ENCODE measurements at places on chromosomes 1 and 21.

DNA sequence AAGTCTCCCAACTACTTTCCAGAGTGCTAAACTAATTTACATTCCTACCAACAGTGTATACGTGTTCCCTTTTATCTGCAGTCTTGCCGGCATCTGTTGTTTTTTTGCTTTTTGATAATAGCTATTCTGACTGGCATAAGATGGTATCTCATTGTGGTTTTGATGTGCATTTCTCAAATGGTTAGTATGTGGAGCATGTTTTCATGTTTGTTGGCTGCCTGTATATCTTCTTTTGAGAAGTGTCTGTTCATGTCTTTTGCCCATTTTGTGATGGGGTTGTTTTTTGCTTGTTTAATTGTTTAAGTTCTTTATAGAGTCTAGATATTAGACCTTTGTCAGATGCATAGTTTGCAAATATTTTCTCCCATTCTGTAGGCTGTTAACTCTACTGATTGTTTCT, 46.6 kb downstream of the MAST2 start:
- no peak for DNase-seq

- no peak for DNase-seq
Measured at GRCh38 chr1:234745276-234745675, 135.3 kb upstream of the IRF2BP2 start.

GRCh38 chr1:77051425-77051824, 167.8 kb downstream of the PIGK start:
- no peak for DNase-seq

- DNase-seq: no peak
Measured at GRCh38 chr1:62228883-62229187, 34.2 kb downstream of the L1TD1 start.

GRCh38 chr21:33492571-33492970, 1.1 kb upstream of the DNAJC28 start:
- no peak for DNase-seq

GRCh38 chr1:158809862-158810261, 21.3 kb upstream of the MNDA start:
- no peak for DNase-seq

- DNase-seq: peak; percentile 16
Measured at GRCh38 chr1:115929881-115930280, 46.4 kb upstream of the SLC22A15 start.

- peak; percentile 30 for DNase-seq
Measured at GRCh38 chr1:68470388-68470970, 20.7 kb upstream of the RPE65 start.

- DNase-seq: peak; percentile 53
Measured at GRCh38 chr1:43979528-43980254, 681 bp downstream of the B4GALT2 start.

DNA sequence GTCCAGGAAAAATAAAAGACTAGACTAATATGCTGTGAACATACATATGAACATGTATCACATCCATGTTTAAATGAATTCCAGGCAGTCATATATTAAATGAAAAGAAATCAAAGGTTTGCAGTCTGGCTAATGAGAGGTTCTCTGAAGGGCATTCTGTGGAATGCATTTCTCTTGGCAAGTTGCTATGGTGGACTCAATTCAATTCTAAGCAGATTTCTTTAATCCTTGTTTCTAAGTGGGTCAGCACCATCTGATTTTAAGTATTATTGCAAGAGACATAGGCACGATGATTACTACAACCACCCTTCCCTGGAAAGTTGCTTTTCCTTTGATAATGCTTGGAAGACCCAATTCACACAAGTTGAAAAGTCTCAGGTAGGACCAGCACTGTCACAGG, 23.9 kb upstream of the ABCA4 start:
- DNase-seq: no peak

DNA sequence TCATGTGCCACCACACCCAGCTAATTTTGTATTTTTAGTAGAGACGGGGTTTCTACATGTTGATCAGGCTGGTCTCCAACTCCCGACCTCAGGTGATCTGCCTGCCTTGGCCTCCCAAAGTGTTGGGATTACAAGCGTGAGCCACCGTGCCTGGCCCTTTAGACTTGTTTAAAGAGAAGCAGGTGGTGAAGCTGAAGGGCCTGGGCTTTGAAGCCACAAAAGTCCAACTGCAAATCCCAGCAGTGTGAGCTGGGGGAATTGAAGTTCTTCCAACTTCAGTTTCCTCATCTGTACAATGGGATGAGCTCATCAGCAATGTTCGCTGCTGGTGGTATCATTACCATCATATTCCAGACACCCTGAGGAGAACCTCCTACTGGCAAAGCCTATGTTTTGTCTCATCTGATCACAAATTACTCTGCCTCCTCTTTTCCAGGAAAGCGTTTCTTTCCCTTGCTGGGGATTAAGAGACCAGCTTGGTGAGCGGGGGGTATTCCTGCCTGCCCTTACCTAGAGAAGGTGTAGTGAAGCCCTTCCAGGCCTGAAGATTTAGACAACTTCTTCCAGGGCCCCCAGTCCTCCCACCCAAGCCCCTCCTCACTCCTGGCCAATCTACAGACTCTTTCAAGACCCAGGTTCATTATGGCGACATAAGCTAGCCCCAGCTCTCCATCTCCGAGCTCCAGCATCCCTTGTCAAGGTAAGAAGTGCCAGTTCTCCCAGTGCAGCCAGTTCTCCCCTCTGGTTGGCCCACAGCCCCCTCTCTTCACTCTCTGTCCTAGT, 2.4 kb upstream of the SHISA4 start:
- no peak for DNase-seq

DNA sequence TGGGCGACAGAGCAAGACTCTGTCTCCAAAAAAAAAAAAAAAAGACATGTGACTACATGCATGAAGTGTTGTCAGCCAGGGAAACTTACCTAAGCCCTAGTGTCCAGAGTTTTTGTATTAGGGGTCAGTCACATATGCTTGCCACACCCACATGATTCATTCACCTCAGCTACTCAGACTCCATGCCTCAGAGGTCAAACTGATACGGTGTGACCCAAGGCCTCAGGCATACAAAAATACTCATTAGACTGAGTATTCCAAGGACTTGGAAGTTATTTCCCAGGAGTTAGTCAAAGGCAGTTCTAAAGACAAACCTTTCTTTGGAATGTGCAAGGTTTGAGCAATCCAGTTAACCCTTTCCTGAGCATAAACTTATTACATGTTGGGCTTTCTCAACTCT, 6.3 kb upstream of the TRIM33 start:
- DNase-seq: peak; percentile 70

DNA sequence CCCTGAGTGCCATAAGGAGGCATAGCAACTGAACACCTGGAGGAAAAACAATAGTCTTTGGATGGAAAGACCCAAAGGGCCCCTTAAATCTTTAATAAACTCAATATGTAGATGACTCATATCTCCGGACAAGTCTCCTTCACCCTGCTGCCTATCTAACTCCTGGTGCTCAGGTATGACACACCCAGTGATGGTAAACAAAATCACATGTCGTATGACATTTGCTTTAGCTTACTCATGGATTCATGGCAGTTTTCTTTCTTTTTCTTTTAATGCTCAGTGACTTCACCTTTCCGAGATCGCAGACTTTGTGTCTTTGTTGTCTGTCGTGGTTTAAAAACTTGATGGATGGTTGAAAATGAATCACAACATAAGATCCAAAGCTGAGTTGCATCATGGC, 208.5 kb upstream of the PROX1 start:
- peak; percentile 38 for DNase-seq

DNA sequence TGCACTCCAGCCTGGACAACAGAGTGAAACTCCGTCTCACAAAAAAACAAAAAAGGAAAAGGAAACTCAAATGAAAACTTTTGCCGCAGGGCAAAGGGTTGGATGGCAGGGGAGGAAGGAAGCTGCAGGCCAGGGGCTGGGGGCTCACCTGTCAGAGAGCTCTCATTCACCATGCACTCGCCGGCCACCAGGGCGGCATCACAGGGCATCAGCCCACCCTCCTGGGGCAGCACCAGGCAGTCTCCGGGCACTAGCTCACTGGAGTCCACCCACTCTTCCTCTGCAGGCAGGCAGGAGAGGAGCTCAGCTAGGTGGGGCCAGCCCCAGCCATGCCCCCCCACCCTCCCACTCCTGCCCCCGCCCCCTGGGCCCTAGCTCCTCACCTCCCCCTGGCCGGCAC, 11.9 kb downstream of the ATP13A2 start:
- DNase-seq: no peak

DNA sequence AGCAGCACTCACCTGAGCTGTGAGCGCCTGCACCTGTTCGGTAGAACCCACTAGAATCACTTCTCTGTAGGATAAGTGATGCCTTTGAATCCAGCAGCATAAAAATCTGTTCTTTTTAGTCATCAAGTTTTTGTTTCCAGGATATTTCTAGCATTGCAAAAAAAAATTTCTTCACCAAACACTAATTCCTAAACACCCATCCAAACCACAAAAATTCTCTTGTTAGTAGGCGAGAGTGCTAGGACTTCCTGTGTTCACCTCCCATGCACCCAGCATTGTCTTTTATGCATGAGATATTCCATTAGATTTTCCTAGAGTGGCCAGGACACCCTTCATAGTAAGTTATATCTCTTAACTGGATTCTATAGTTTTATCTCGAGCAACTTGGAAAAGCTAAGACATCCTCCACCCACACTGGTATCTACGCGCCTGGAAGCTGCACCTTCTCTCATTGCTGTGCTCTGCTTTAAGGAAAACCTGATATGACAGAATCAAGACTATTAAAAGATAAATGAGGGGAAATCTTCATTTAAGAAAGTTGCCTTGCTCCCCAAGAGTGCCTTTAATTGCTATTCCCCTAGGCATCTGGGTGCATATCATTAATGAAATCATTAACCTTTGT, 12.3 kb downstream of the SERTAD4 start:
- peak; percentile 55 for DNase-seq

DNA sequence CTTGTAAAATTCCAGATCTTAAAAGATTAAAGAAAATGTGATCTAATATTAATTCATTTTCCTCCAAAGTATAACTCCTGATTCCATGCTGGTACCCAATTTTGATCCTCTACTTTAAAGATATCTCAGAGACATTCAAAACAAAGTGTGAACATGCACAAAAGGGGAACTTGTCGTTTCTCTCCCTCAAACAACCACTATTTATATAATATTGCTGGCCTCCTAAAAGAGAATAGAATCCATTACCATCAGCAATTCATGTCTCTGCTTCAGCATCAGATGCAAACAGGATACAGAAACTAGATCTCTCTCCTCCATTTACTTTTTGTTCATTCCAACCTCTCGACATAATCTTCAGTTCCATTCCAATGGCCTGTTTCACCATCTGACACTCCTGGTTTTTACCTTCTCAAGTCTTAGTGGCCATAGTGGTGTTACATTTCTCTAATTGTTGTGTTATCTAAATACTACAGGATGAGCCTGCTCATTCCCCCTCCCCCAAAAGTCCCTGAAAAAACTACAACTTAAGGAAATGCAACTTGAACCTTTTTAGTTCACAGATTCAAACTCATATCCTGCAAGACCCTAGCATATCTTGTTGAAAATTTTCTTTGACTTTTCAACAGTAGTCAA, 4.1 kb downstream of the NRIP1 start:
- DNase-seq: peak; percentile 58

- peak; percentile 35 for DNase-seq
Measured at GRCh38 chr21:19198801-19199200, 795.2 kb upstream of the TMPRSS15 start.

GRCh38 chr1:45009956-45010854, 919 bp downstream of the HECTD3 start:
- DNase-seq: peak; percentile 53

DNA sequence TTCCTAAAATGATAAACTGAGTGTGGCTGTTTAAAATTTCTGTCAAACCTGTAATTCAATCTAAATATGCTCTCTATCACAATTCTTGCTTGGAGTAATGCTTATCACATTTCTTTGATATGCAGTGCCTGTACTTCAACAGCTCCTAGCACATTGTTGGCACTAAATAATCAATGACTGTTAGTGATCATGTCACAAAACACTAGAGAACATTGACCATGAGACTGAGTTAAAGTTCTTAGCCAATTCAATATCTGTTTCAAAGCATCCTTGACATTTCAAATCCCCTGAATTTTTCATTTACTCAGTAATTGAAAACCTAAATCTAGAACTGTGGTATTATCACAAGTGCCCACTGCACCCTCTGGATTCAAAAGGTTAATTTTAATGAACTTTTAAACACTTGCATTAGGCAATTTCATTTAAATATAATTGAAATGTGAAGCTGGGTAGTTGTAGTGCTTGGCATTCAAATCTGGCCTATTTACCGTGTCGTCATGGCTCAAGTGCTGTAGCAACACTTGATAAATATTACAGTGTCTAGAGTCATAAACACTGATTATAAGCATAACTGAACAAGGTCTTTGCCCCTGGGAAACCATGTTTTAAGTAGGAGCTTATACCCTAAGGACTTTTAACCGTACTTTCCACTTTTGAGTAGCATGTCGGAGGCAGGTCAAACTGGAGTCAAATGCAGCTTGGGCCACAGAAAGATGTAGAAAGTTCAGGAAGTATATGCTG, 143.6 kb downstream of the LRRC7 start:
- no peak for DNase-seq

DNA sequence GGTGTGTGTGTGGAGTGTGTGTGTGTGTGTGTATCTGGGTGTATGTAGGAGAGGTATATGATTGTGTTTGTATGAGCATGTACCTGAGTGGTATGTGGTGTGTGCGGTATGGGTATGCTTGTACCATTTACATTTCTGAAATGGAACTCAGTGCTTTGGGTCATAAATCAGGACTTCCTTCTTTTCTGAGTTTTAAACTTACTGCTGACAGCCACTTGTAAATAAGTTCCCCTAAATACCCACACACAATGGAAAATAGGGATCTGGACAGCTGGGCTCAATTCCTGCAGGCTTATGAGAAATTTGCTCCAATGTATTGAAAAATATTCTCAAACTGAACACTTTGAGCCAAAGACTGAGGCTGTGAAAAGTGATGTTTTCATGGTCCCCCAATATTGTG, 293.6 kb downstream of the HLX start:
- DNase-seq: no peak

- DNase-seq: no peak
Measured at GRCh38 chr1:230610589-230610988, 31.7 kb upstream of the COG2 start.

GRCh38 chr1:51120629-51121028, 18.6 kb downstream of the C1orf185 start:
- no peak for DNase-seq

GRCh38 chr1:201637282-201638079, 98.6 kb downstream of the NAV1 start:
- DNase-seq: no peak

GRCh38 chr1:115771847-115772457, 3.4 kb upstream of the CASQ2 start:
- DNase-seq: peak; percentile 87

GRCh38 chr1:182291584-182292192, 99.9 kb downstream of the GLUL start:
- DNase-seq: no peak

- DNase-seq: no peak
Measured at GRCh38 chr21:25487046-25487594, 120.2 kb downstream of the MRPL39 start.

GRCh38 chr1:180175806-180176205, 21.1 kb downstream of the QSOX1 start:
- DNase-seq: no peak

DNA sequence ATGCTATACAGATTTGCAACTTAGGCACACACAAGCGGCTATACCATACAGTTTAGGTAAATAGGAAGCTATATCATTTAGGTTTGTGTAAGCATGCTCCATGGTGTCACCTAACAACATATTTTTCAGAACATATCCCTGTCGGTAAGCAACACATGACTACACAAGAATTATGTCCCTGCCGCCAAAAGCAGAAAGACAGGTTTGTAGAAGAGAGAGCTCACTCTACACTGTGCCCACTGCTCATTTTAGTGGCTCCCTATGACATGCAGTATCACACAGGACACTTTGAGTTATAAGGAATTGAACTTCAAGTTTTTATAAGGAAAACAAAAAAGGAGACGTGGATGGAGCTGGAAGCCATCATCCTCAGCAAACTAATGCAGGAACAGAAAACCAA, 132.5 kb upstream of the KAZN start:
- peak; percentile 11 for DNase-seq
